ENCODE measurements at places on chromosomes 5 and 9.

- DNase-seq: no peak
Measured at GRCh38 chr5:154278908-154279307, 88.4 kb downstream of the GALNT10 start.

DNA sequence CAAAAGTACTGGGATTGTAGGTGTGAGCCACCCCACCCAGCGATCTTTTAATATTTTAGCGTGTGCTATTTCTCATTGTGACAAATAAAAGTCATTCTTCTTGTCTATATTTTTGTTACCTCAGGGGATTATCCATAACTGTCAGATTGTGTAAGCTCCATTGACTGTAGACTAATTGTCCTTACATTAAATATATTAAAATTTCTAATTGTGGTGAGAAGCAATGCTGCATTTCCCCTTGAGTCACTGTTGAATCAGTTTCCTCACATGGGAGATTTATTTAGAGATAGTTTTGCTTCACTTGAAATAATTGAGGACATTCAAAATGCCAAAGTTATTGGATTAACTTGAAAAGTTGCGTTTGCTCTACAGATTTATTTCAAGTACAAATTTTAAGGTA, 782.4 kb upstream of the WWC1 start:
- DNase-seq: no peak

DNA sequence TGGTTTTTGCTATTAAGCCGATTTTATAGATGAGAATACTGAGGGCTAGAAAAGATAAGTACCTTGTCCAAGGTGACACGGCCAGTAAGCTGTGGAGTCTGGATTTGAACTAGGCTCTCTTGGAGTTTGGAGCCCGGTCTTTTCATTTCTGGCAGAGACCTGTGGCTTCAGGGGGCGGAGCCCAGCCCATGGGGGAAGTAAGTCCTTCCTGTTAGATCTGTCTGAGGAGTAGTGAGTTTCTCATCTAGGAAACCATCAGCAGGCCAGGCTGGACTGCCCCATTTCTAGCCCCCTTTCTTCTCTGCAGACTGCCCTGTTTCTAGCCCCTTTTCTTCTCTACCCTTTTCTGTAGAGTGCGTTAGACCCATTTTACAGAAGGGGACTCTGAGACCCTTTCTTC, 521 bp upstream of the PTGS1 start:
- DNase-seq: no peak

GRCh38 chr5:159459132-159459627, 128.9 kb upstream of the IL12B start:
- no peak for DNase-seq

- DNase-seq: no peak
Measured at GRCh38 chr9:6215562-6215961, at the start of gene IL33. Gene IL33, plus strand, starts transcription at chr9:6215807. Its CDS starts 25,888 bp downstream, at chr9:6241695.

DNA sequence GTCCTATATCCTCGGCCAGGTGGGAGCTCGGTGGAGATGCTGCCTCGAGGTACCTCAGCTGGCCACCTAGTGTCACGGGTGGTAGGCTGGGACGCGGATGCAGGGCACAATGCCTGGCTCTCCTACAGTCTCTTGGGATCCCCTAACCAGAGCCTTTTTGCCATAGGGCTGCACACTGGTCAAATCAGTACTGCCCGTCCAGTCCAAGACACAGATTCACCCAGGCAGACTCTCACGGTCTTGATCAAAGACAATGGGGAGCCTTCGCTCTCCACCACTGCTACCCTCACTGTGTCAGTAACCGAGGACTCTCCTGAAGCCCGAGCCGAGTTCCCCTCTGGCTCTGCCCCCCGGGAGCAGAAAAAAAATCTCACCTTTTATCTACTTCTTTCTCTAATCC, 2.0 kb downstream of the PCDHGC3 start:
- no peak for DNase-seq

- no peak for DNase-seq
Measured at GRCh38 chr5:32143617-32144377, 30.3 kb downstream of the GOLPH3 start.

GRCh38 chr5:154786414-154786813, 31.2 kb downstream of the LARP1 start:
- DNase-seq: no peak

DNA sequence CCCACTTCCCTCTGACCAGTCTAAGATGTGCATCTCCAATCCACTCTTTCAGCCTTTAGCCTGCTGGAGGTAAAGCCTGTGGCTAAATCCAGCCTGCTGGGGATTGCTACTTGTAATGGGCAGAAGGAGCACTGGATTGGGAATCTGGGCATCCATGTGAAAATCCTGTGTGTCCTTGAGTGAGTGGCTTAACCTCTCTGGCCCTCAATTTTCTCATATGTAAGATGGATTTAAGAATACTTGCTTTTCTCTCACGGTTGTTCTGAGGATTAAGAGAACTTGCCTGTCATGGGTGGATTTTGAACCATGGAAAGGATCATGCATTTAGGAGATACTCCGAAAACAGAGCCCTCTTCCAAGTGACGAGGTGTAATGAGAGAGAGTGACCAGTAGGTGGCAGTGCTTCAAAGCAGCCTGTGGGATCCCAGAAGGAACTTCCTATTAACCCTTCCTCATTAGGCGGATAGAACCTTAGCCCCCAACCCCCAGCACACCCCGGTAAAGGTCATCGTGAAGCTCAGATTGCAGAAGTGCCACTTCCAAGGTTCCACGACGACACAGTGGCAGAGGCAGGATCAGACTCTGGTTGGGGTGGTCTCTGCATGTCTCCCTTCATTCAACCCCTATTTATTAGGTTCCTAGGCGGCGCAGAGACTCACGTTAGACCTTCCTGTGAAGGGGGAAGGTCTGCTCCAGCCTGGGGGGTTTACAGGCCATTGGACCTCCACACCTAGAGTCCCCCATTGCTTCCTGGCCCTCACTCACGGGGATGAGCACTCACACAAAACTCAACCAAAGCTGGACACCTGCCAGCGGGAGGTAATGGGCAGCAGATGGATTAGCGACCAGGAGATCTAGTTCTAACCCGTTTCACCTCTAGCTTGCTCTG, 68.7 kb upstream of the ZNF618 start:
- peak; percentile 5 for DNase-seq

DNA sequence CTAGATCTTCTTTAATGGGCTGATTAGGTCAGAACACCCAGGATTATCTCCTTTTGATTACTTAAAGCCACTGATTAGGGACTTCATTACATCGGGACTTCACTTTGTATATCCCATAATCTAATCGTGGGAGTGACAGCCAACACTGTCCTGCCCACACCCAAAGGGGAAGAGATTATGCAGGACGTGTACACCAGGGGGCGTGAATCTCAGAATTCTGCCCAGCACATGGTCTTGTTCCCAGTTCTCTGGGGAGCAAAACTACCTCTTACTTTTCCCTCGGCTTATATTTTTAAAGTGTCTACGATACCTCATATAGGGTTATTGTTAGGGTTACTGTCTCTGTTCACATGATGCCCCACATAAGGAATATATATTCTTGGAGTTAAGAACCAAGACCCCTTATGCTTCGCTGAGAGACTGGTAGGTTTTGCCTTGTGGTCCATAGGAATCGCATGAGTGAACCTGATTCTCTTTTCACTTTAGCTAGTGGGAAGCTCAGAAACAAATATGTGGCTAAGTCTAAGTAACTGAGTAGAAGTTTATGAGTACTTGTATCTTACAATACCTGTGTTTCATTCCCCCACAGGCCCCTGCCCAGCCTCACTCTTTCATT, 192.7 kb downstream of the GNA14 start:
- peak; percentile 50 for DNase-seq

DNA sequence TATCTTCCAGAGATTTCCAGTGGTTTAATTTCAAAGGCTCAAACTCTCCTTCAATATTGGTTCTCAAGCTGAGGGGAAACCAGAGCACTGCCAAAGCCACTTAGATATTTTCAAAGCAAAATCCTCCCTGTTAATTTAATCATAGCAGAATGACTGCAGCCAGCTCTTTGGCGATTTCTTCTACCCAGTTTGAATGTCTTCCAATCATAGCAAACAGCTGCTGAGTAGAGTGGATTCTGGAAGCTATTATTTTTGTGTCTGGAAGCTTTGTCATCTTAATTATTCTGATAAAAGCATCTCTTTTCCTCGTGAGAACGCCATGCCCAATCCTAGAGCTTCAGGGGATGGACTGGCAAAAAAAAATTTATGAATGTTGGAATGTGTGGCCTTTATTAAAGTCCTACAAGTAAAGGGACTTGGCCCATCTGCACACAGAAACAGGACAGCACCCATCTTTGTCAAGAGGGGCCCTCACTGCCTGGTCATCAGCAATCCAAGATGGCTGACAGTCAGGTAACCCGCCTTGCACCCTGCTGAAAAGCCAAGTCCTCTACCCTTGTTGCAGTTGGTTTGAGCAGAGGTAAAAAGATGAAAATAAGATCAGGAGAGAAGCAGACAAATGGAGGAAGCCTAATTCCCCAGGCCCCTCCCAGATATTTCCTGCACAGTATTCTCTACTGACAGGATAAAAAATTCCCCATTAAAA, 125.1 kb downstream of the SUSD1 start:
- DNase-seq: no peak

DNA sequence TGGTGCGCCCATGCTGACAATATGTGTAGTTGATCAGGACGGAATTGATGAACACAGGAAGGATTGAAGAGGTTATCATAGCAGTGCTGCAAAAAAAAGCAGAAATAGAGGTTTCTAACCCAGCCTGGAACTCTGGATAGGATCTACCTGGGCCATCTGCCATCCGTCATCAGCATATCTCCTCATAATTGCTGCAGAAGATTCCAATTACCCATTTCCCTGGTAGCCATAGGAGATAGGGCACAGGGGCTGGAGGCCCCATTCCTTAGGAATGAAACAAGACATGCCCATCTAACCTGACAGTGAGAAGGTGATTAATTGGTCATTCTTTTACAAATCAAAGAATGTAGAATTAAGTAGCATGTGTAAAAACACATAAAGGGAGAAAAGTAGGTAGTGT, 60.3 kb upstream of the TRIM32 start:
- no peak for DNase-seq

GRCh38 chr9:35277171-35277520, 115.3 kb downstream of the UNC13B start:
- DNase-seq: no peak

DNA sequence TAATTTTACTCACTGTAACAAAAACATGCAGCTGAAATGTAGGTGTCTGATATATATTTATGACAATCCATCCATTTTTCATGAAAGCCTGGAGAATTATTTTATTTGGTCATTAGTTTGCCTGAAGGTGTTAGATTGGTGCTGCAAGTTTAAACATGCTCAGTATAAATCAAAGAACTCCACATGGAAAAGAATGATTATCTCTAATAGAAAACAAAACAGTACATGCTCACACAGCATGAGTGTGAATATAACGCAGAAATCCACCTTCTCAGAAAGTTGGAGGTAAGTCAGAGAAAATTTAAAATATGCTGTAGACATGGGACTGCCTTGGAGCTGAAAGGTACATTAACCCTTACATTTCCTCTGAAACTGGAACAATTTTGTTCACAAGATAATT, 165.5 kb upstream of the RGS7BP start:
- no peak for DNase-seq

GRCh38 chr5:171986772-171987171, 19.7 kb downstream of the FBXW11 start:
- no peak for DNase-seq

DNA sequence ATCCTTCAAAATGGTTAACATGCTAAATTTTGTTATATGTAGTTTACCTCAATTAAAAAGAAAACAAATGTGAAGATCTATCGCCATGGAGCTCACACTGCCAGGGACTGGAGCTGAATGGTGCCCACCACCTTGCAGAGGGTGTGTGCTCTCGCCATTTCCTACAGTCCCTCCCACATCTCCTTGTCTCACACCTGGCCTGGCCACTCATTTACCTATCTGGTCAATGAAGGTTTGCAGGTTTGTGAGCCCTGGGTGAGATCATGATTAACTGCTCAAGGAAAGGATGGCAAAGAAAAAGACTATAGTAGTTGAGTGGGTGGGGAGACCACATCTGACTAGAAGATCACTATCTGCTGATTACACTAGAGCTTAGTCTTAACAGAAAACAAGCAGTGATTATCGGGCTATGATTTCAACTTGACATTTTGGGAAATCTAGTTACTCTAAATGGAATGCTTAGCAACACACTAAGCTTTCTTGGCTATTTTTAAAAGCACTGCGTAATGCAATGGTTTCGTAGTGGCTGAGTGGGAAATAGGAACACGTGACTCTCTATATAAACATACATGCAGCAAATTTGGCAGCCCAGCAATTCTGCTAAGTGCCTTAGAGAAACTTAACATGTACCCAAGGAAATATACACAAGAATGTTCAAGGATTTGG, 27.3 kb downstream of the PUM3 start:
- DNase-seq: no peak

DNA sequence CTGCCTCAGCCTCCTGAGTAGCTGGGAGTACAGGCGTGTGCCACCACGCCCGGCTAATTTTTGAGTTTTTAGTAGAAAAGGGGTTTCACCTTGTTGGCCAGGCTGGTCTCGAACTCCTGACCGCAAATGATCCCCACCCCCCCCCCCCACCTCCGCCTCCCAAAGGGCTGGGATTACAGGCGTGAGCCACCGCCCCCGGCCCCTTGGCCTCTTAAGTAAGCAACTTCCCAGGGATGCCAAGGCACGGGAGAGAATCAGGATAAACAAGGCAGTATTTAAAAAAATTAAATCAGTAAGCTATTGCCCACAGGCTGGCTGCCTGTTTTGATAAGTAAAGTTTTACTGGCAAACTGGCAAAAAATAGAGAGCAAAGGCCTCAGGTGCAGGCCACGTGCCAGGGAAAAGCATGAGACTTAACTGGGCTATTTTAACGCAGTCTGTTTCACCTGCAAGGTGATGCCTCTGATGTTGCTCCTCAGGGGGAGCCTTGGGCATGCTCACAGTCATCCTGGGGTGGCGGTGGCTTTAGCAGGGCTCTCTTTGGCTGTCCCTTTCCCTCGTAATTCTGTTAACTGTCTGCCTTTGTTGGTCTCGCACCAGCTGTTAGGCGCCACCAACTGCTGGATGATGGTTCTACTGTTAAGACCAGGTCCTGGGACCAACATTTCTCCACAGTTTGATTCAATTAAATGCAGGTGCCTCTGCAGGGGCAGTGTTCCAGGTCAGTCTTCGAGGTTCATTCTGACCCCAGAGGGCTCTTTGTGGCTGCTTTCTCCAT, 19.4 kb upstream of the RNF130 start:
- DNase-seq: no peak

DNA sequence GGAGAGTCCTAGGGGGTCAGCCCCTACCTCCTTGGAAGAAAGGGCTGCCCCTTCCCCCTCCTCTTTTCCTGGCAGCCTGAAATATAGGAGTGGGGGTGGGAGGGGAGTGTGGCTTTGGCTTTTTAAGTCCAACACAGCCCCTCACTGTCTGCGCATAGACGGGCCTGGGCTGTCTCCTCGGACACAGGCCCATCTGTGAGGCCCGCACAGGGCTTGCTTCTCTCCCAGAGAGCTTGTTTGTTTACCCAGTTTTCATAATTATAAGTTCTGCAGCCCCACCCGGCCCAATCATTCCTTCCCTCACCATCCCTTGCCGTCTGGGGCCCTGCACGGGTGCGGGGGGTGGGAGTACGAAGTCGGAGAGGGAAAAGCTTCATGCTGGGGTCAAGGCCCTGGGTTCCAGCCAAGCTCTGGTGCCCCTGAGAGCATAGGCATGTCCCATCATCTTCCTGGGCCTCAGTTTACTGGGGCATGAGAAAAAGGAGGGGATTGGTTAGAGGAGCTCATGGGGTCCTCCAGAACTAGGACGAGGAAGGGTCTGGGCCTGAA, 54.0 kb upstream of the STXBP1 start:
- DNase-seq: no peak

- no peak for DNase-seq
Measured at GRCh38 chr9:99239341-99240060, 17.4 kb downstream of the SEC61B start.

Measured in activated CD4-positive, alpha-beta T cell treated with anti-CD3 and anti-CD28 coated beads for 4 hours (primary cell).